ENCODE measurements at places on chromosomes 6 and 20. TPM values are rescaled to one million over a fixed set of nuclear protein-coding genes. Genes with fewer than 3 reads are reported as not detected.

The UBD gene
- 8.1 TPM for polyA plus RNA-seq

- no peak overlapping the region for H3K27ac ChIP-seq
- H3K27me3 ChIP-seq = no peaks in the 10 kb centered on the region
- H3K4me3 ChIP-seq = no peak overlapping the region
- no peaks in the 10 kb centered on the region for H3K36me3 ChIP-seq
- no peaks in the 10 kb centered on the region for H3K4me1 ChIP-seq
Measured at GRCh38 chr6:147986846-147987245, 355.8 kb upstream of the SASH1 start.

- H3K4me3 ChIP-seq = no peak overlapping the region
- H3K4me1 ChIP-seq = no peaks in the 10 kb centered on the region
- no peak overlapping the region for H3K27ac ChIP-seq
- no peak for DNase-seq
- H3K36me3 ChIP-seq = no peaks in the 10 kb centered on the region
Measured at GRCh38 chr6:24332317-24332716, 25.5 kb downstream of the DCDC2 start.

The HSF2 gene
- 16.4 TPM for polyA plus RNA-seq

The C20orf204 gene
- 1.2 TPM for polyA plus RNA-seq

- no peaks in the 10 kb centered on the region for H3K27me3 ChIP-seq
- H3K4me3 ChIP-seq = no peak overlapping the region
- no peak overlapping the region for H3K27ac ChIP-seq
- peaks cover 19% of the 10 kb centered on the region for H3K4me1 ChIP-seq
- no peaks in the 10 kb centered on the region for H3K36me3 ChIP-seq
Measured at GRCh38 chr6:30857549-30857948, 26.8 kb upstream of the DDR1 start.

DNA sequence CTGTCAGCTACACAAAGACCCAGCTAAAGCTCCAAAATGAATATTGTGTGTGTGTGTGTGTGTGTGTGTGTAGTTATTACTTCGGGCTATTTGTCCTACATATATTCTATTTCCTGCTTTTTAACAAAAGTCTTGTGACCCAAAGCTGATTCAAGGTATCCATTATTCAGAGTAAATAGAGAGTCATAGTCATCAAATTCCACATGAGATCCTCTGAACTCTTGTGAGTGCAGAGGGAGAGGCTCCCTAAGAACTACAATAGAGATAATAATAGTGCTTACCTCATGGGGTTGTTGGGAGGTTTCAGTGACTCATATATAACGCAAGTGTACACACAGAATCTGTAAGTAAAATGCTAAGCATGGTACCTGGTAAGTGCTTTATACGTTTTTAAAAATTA lies 95.6 kb upstream of the SHLD1 start:
- no peaks in the 10 kb centered on the region for H3K27me3 ChIP-seq
- peak overlapping the region; percentile 93 for H3K27ac ChIP-seq
- no peak overlapping the region for H3K4me3 ChIP-seq

GRCh38 chr20:49432550-49432949 lies 49.9 kb downstream of the KCNB1 start:
- H3K27me3 ChIP-seq = peaks cover 8% of the 10 kb centered on the region
- no peak overlapping the region for H3K27ac ChIP-seq
- H3K36me3 ChIP-seq = no peaks in the 10 kb centered on the region
- no peak for DNase-seq

- no peak overlapping the region for H3K27ac ChIP-seq
- peaks cover 14% of the 10 kb centered on the region for H3K4me1 ChIP-seq
- DNase-seq = no peak
- no peak overlapping the region for H3K4me3 ChIP-seq
Measured at GRCh38 chr20:31833130-31833930, 12.1 kb downstream of the FOXS1 start.

- no peaks in the 10 kb centered on the region for H3K4me1 ChIP-seq
- no peaks in the 10 kb centered on the region for H3K27me3 ChIP-seq
- DNase-seq = no peak
- H3K4me3 ChIP-seq = no peak overlapping the region
- H3K27ac ChIP-seq = no peak overlapping the region
- no peaks in the 10 kb centered on the region for H3K36me3 ChIP-seq
Measured at GRCh38 chr6:125512621-125513020, 210.9 kb upstream of the HDDC2 start.

DNA sequence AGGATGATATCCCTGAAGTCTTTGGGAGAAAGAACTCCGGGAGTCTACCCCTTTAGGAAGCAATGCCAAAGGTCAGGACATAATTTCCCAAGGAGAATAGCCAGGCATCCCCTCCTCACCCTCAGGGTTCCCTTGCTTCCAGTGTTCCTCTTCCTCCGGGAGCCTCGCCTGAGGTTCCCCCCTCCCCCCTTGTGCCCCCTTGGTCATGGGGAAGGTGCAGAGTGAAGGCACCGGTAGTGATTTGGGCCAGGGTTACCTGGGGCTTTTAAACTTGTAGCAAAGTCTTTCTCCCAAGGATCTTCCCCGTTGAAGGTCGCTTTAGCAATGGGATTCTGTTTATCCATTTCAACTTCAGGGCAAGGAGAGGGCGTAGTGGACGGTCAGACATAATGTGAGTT lies 1.2 kb downstream of the ISM1 start:
- no peaks in the 10 kb centered on the region for H3K36me3 ChIP-seq
- H3K27ac ChIP-seq = no peak overlapping the region
- peaks cover 14% of the 10 kb centered on the region for H3K4me1 ChIP-seq
- H3K4me3 ChIP-seq = no peak overlapping the region
- H3K27me3 ChIP-seq = peaks cover 63% of the 10 kb centered on the region

GRCh38 chr6:38973178-38974057 lies 75.2 kb upstream of the GLP1R start:
- no peak overlapping the region for H3K27ac ChIP-seq
- no peaks in the 10 kb centered on the region for H3K27me3 ChIP-seq
- H3K36me3 ChIP-seq = no peaks in the 10 kb centered on the region
- H3K4me1 ChIP-seq = peaks cover 23% of the 10 kb centered on the region
- DNase-seq = peak; percentile 66

The SLC29A1 gene
- polyA plus RNA-seq = 47.4 TPM

- no peak for DNase-seq
- H3K4me1 ChIP-seq = no peaks in the 10 kb centered on the region
- H3K27ac ChIP-seq = no peak overlapping the region
Measured at GRCh38 chr6:44657206-44657819, 269.8 kb downstream of the CDC5L start.

GRCh38 chr6:138869398-138869797 lies 73.5 kb downstream of the ECT2L start:
- no peaks in the 10 kb centered on the region for H3K36me3 ChIP-seq
- no peak overlapping the region for H3K4me3 ChIP-seq
- no peak for DNase-seq

The DNAAF9 gene
- 12.9 TPM for polyA plus RNA-seq

- no peak overlapping the region for H3K27ac ChIP-seq
- H3K36me3 ChIP-seq = no peaks in the 10 kb centered on the region
- no peaks in the 10 kb centered on the region for H3K27me3 ChIP-seq
- H3K4me1 ChIP-seq = no peaks in the 10 kb centered on the region
Measured at GRCh38 chr6:110778333-110778732, 36.9 kb downstream of the CDK19 start.

GRCh38 chr6:129583866-129584265 lies 126.1 kb downstream of the ARHGAP18 start:
- H3K27me3 ChIP-seq = no peaks in the 10 kb centered on the region
- no peak for DNase-seq
- no peak overlapping the region for H3K27ac ChIP-seq

GRCh38 chr20:16803965-16804792 lies 56.0 kb downstream of the OTOR start:
- H3K4me1 ChIP-seq = no peaks in the 10 kb centered on the region
- peaks cover 5% of the 10 kb centered on the region for H3K27me3 ChIP-seq

GRCh38 chr6:135346747-135347146 lies 150.8 kb downstream of the AHI1 start:
- no peak for DNase-seq
- H3K4me3 ChIP-seq = no peak overlapping the region
- H3K36me3 ChIP-seq = no peaks in the 10 kb centered on the region
- H3K4me1 ChIP-seq = no peaks in the 10 kb centered on the region
- no peaks in the 10 kb centered on the region for H3K27me3 ChIP-seq

Data from large intestine (tissue), 12 donors.